Omental fat pad (tissue), 4 donors: ENCODE measurements at places on chromosomes 7 and 10.

DNA sequence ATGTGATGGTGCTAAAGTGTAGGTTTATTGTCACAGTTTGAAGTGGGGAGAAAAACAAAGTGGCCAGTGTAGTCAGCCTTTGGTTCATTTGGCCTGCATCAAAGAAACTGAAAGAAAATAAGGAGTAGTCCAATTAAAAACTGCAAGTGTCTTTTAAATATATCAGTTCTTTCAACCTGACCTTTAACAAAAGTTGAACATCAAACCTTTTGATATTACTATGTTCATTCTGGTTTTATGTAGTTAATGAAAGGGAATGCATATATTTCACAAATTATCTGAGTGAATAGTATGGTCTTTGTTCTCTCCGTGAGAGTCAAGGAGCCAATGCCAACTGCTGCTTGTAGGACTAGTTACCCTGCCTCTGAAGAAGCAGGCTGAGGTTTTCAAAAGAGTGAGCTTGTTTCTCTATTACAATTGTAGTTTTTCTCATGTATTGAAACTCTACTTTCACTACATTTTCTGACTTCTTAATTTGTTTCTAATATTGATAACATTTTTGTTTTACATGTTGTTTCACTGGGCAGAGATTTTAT, 1160.8 kb upstream of the LRRTM3 start:
- no peak for DNase-seq

DNA sequence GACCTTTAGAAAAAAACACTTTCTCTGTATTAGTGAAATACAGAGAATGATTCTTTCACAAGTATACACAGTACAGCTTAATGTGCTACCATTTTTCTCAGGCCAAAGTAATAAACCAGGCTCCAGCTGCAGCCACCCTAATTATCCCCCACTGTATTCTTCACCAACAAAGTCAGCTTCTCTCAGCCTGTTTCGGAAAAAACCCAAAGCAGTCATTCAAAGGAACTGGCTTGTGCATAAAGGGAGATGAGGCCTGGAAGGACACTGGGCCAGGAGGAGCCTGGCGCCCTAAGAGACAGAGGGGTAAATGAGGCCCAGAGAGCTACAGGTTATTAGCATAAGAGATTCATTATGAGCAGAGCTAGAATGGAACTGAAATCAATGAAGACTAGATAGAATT, 9.2 kb downstream of the USP54 start:
- no peak for DNase-seq

- DNase-seq: no peak
Measured at GRCh38 chr7:116242178-116242577, 31.8 kb downstream of the TES start.

- DNase-seq: no peak
Measured at GRCh38 chr7:96178581-96178980, 143.3 kb downstream of the SLC25A13 start.

GRCh38 chr7:18859318-18859717, 258.1 kb downstream of the TWIST1 start:
- DNase-seq: no peak

DNA sequence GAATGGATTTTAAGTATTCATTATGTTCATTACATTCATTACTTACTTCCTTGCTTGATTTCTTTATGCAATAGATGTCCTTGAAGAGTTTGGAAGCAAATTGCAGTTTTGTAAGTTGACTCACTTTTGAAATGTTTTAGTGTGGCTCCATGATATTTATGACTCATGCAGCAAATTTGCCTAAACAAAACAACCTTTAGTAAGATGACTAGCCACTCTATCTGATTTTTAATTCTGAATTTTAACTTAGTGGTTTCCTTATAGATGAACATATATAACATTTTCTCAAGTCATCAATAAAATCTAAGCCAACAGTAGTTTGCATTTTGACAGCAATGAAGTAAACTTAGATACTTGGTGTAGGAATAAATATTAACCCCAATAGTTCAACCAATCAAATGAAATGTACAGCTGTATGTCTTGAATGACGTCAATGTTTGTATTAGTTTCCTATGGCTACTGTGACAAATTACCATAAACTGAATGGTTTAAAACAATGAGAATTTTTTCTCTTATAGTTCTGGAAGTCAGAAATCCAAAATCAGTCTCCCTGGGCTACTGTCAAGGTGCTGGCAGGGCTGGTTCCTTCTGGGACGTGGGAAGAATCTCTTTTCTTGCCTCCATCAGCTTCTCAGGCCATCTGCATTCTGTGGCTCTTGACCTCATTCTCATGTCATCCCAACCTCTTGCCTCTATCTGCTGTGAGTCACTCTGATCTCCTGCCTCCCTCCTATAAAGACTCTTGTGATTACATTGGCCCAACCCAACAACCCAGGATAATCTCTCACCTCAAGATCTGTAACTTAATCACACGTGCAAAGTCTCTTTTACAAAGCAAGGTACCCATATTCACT, 73.4 kb downstream of the AHR start:
- DNase-seq: no peak

GRCh38 chr7:28800150-28800549, 158.0 kb downstream of the TRIL start:
- DNase-seq: no peak

DNA sequence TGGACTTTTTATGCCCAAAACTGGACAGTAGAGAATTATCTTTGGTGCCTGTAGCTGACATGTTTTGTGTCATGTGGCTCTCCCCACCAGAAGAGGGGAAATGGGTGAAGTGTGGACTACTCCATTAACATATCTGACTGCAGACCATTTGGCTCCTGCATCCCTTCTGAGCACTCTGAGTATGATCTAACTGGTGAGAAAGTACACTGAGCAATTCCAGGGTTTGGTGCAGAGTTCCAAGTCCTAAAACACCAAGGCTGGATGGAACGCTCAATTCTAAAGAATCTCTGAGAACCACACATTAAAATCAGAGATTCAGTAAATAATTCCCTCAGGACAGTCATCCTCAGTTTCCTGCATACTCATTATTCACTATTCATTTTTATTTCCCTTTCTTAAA, 22.8 kb upstream of the OSBPL3 start:
- DNase-seq: no peak

DNA sequence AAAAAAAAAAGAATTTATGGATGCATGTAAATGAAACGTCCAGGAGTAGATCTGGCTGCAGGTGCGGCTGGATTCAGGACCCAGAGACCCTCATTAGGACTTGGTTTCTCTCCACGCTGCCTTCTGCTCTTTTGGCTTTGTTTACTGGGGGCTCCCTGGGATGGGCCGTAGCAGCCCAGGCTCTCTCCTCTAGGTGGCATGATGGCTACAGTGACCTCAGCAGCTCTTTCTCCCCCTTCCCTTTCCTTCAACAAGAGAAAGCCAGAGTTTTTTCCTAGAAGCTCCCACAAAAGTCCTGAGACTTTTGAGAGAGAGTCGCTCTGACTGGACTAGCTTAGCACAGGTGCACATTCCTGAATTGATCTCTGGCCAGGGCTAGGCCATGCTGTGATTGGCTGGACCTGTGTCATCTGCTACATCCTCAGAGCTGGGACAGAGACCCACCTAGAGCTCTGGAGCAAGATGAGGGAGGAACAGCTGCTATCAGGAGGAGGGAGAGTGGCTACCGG, 67.8 kb upstream of the PDCD4 start:
- no peak for DNase-seq

- DNase-seq: no peak
Measured at GRCh38 chr7:1810521-1810920, 140.4 kb downstream of the ELFN1 start.

- DNase-seq: no peak
Measured at GRCh38 chr10:124802313-124802675, 675 bp downstream of the ABRAXAS2 start.

DNA sequence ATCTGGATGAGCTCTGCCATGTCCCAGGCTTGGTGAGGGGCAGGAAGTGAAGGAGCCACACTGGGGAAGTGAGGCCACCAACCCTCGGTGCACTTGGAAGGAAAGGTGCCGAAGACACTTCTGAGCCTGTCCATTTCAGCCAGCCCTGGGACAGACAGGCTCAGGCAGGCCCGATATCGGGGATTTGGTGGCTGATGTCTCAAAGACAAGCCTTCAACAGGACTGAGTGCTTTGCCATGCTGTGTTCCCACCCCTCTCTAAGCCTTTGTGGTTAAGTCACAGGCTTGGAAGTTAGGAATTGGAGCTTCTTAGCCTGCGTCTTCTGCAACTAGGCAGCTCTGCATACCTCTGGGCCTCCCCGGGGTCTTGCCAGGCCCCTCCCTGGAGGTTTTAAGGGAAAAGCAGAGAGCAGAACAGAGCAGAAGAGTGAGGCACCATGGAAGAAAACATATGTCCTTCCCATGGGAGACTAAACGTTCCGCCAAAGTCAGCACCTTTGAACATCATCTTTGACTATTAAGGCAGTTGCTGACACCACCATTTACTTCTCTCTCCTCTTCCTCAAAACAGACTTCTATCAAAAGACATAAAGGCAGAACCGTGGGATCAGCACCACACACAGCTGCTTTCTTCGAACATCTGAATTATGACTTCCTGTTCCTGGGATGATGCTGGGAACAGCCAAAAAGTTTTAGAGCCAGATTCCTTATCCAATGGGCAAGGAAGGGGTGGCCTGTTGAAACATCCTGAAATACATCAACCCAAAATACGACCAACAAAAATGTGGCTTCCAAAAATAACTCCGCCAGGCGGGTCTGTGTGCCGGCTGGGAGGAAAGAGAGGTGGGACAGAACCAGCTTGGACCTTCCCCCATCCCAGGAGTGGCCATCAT, 71.8 kb downstream of the AFAP1L2 start:
- DNase-seq: no peak

DNA sequence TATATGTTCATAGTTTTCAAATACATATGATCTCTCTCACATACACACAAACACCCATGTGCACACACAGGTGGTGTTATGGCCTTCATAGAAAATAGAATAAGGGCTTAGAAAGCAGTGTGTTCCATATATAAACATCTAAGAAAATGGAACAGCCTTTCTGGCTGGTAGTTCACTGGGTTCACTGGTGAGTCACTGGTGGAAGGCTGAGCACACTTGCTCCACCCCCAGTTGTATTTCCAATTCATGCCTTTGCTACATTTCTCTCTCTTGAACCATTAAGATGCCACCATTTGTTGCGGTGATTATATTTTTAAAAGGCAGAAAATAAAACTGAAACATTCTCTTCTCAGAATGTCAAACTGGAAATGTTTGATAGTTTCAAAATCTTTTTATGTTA, 252.1 kb downstream of the GLI3 start:
- no peak for DNase-seq

DNA sequence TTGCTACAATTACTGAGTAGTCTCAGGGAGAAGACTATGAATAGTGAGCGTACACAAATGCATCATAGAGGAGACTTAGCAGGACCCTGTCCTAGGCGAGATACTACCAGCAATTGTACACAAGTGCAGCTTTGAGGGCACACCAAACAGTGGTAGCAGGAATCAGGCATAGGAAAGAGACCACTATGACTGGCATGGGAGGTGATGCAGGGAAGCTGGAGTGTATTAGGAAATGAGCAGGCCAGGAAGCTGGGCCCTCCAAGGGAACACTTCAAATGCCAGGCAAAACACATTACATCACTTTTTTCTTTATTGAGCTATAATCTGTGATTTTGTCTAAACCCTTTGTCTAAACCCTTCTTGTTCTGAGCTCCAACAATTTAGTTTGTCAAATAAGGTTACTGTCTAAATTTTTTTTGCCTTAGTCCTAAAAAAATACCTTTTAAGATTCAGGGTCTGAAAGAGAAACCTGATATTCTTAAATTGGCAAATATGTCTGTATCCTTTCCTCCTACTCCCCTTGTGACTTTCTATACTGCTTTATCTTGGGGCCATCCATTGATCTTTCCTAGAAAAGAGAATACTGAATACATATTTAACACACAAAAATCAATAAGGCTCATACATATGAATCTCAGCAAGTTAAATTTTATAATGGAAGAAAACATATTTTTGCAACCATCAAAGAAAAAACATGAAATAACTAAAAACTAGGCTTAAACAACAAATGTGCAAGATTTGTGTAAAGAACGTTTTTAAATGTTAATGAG, 193.8 kb upstream of the PHYHIPL start:
- no peak for DNase-seq

DNA sequence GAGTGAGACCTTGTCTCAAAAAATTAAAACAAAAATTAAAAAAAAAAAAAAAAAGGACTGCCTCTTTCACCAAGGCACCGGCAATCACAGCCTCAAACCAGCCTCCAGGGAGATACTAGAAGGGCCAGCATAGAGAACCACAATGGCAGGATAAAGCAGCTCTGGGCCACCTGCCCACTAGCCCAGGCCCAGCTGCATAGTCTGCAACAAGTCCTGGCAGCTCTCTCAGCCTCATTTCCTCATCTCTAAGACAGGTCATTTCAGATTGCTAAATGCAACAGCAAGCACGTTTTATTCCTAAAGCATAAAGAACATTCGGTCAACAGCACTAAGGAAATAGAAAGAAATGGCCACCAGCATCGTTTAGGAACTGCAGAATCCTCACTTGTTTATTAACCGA, 28.8 kb downstream of the XPNPEP1 start:
- no peak for DNase-seq

- DNase-seq: no peak
Measured at GRCh38 chr7:12674861-12675260, 12.6 kb upstream of the ARL4A start.

DNA sequence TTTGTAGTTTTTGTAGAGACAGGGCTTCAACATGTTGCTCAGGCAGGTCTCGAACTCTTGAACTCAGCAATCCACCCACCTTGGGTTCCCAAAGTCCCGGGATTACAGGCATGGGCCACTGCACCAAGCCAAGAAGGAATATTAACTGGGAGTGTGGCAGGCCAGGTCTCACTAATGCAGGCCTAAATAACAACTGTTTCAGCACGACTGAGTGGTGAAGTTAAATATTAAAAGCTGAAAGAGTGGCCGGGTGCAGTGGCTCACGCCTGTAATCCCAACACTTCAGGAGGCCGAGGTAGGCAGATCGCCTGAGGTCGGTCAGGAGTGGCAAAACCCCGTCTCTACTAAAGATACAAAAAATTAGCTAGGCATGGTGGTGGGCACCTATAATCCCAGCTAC, 21.1 kb downstream of the CHUK start:
- DNase-seq: no peak

- no peak for DNase-seq
Measured at GRCh38 chr10:77264107-77264506, 373.5 kb downstream of the KCNMA1 start.

- DNase-seq: no peak
Measured at GRCh38 chr10:53223851-53224250, 451.3 kb upstream of the MBL2 start.
